Left cardiac atrium (tissue), 4 donors: ENCODE measurements at places on chromosomes 4 and X. TPM values are rescaled to one million over a fixed set of nuclear protein-coding genes. Genes with fewer than 3 reads are reported as not detected.

Gene PWWP3B
- total RNA-seq = 3.2 TPM

Gene PGM2
- total RNA-seq = 17.6 TPM

Gene RAB41
- total RNA-seq = not detected

Gene HSFX3
- not detected for total RNA-seq

Gene ZNF157
- not detected for total RNA-seq

Gene CNKSR2
- total RNA-seq = 1.1 TPM

Gene TNMD
- 0.77 TPM for total RNA-seq

Gene TMEM31
- not detected for total RNA-seq

Gene ADAMTS3
- 1.7 TPM for total RNA-seq

Gene C4orf54
- total RNA-seq = 1.7 TPM

Gene NUDT10
- total RNA-seq = 0.13 TPM

Gene RNF128
- total RNA-seq = 0.74 TPM

Gene ETDB
- not detected for total RNA-seq

Gene GPAT3
- total RNA-seq = 39.0 TPM

Gene SCLT1
- 11.8 TPM for total RNA-seq

Gene IBSP
- total RNA-seq = not detected

Gene SMIM10L2A
- 3.4 TPM for total RNA-seq

Gene YY2
- total RNA-seq = 0.79 TPM

Gene PPEF2
- total RNA-seq = not detected

Gene PRRG1
- 13.9 TPM for total RNA-seq

Gene GYPA
- not detected for total RNA-seq

Gene STIM2
- 12.1 TPM for total RNA-seq

Gene CT83
- not detected for total RNA-seq

Gene GAGE12E
- total RNA-seq = not detected

Gene F11
- not detected for total RNA-seq

Gene IL13RA2
- 0.37 TPM for total RNA-seq

Gene PNMA6F
- total RNA-seq = not detected

Gene CT45A6
- total RNA-seq = not detected

Gene MAGEB2
- not detected for total RNA-seq

Gene CT45A2
- total RNA-seq = not detected

Gene GEMIN8
- total RNA-seq = 8.7 TPM

Gene USP17L20
- total RNA-seq = not detected

Gene XK
- total RNA-seq = 6.0 TPM

Gene RHOXF2B
- total RNA-seq = not detected

Gene SLC26A1
- 0.27 TPM for total RNA-seq

Gene ZXDA
- 3.6 TPM for total RNA-seq

Gene PNMA6E
- total RNA-seq = not detected

Gene GPR50
- not detected for total RNA-seq
